ENCODE measurements at places on chromosomes 13 and 19. TPM values are rescaled to one million over a fixed set of nuclear protein-coding genes. Genes with fewer than 3 reads are reported as not detected.

Gene GPR32
- total RNA-seq = not detected

Gene EFNA2
- 0.23 TPM for total RNA-seq

Gene CYP2A7
- total RNA-seq = not detected

Gene GADD45B
- 29.2 TPM for total RNA-seq

Gene EPSTI1
- total RNA-seq = 4.6 TPM

Gene ZNF534
- 0.07 TPM for total RNA-seq

Gene KDM4B
- 11.6 TPM for total RNA-seq

Gene WDFY2
- total RNA-seq = 3.5 TPM

Gene KLK14
- not detected for total RNA-seq

Gene ZNF888
- total RNA-seq = 5.1 TPM

Gene PEAK3
- not detected for total RNA-seq

Gene FFAR2
- not detected for total RNA-seq

Gene CBARP
- 6.8 TPM for total RNA-seq

Gene AP2S1
- 288 TPM for total RNA-seq

Gene MAP2K2
- 138 TPM for total RNA-seq

Gene MATK
- not detected for total RNA-seq

Gene PTH2
- not detected for total RNA-seq

Gene LATS2
- total RNA-seq = 17.1 TPM

Gene ERICH6B
- total RNA-seq = not detected

Gene LENG9
- total RNA-seq = 4.1 TPM

Gene AXL
- 343 TPM for total RNA-seq

Gene SHISA7
- 0.17 TPM for total RNA-seq

Gene HIPK4
- total RNA-seq = not detected

Gene ACER1
- total RNA-seq = not detected

Gene MAMSTR
- total RNA-seq = 0.72 TPM

Gene EMC10
- 185 TPM for total RNA-seq

Gene ELOF1
- total RNA-seq = 49.8 TPM

Gene GIPC3
- not detected for total RNA-seq

Gene ZNF737
- total RNA-seq = 6.2 TPM

Gene PNMA8A
- total RNA-seq = 7.4 TPM

Gene FUT1
- total RNA-seq = 3.0 TPM

Gene TYROBP
- not detected for total RNA-seq

Gene ETV2
- total RNA-seq = not detected

Gene LEUTX
- not detected for total RNA-seq

Gene RPS16
- total RNA-seq = 2,362 TPM

Gene NPHS1
- total RNA-seq = not detected

Gene CDC34
- total RNA-seq = 265 TPM

Gene ZNF28
- 8.5 TPM for total RNA-seq

Gene ZNF784
- 4.0 TPM for total RNA-seq

Gene FSTL3
- 199 TPM for total RNA-seq

Gene ZNF560
- total RNA-seq = 2.5 TPM

Gene GPC6
- 10.2 TPM for total RNA-seq

Gene SMIM24
- total RNA-seq = 2.5 TPM

Gene GARIN5A
- 0.69 TPM for total RNA-seq

Gene ICAM1
- 17.1 TPM for total RNA-seq

Gene ZNF134
- 16.8 TPM for total RNA-seq

Gene CEACAM4
- total RNA-seq = not detected

Gene CCDC70
- total RNA-seq = not detected

Gene MAP4K1
- total RNA-seq = 0.43 TPM

Gene PLVAP
- total RNA-seq = 1.2 TPM

Gene SPPL2B
- total RNA-seq = 25.8 TPM

Gene OR7C1
- not detected for total RNA-seq

Gene TARM1
- total RNA-seq = not detected

Gene MCEMP1
- total RNA-seq = not detected

Gene CYP2A6
- total RNA-seq = not detected

Data from epithelial cell of proximal tubule (primary cell).